Endothelial cell of umbilical vein (primary cell): ENCODE measurements at places on chromosomes 7 and 10. TPM values are rescaled to one million over a fixed set of nuclear protein-coding genes. Genes with fewer than 3 reads are reported as not detected.

Gene HOXA10
- total RNA-seq: 24.4 and 27.6 TPM in 2 replicates

Gene BMPER
- 0.13 and 0.32 TPM in 2 replicates for total RNA-seq

Gene HTR5A
- total RNA-seq: not detected in 2 replicates

Gene PLPP4
- total RNA-seq: 15.5 and 17.1 TPM in 2 replicates

Gene CD36
- total RNA-seq: 0.58 and 1.2 TPM in 2 replicates

Gene ABCB1
- 7.1 and 13.4 TPM in 2 replicates for total RNA-seq

Gene CRPPA
- 2.9 and 3.5 TPM in 2 replicates for total RNA-seq

Gene TLX1
- not detected in 2 replicates for total RNA-seq

Gene SGCE
- total RNA-seq: 53.3 and 57.7 TPM in 2 replicates

Gene SFTPD
- not detected in 2 replicates for total RNA-seq

Gene ATG9B
- total RNA-seq: not detected in 2 replicates

Gene ARHGEF5
- 0.88 and 1.5 TPM in 2 replicates for total RNA-seq

Gene PDE1C
- total RNA-seq: 2.9 and 3.1 TPM in 2 replicates

Gene CSGALNACT2
- 17.7 and 19.9 TPM in 2 replicates for total RNA-seq

Gene AGBL3
- total RNA-seq: 3.2 and 3.4 TPM in 2 replicates

Gene R3HCC1L
- total RNA-seq: 11.1 and 12.4 TPM in 2 replicates

Gene CDHR3
- total RNA-seq: 2.3 and 3.9 TPM in 2 replicates

Gene ADAM12
- total RNA-seq: 0.33 and 0.37 TPM in 2 replicates

Gene HMX3
- total RNA-seq: not detected in 2 replicates

Gene GLI3
- 24.9 and 30.3 TPM in 2 replicates for total RNA-seq

Gene SLC16A9
- not detected in 2 replicates for total RNA-seq

Gene EPHA1
- total RNA-seq: not detected in 2 replicates

Gene GIMAP4
- 168 and 174 TPM in 2 replicates for total RNA-seq

Gene MEOX2
- 45.1 and 47.8 TPM in 2 replicates for total RNA-seq

Gene CYP3A7
- total RNA-seq: not detected in 2 replicates

Gene FIGNL1
- total RNA-seq: 37.2 and 49.3 TPM in 2 replicates

Gene SMO
- total RNA-seq: 13.0 and 13.2 TPM in 2 replicates

Gene RPEL1
- not detected in 2 replicates for total RNA-seq

Gene GOLGA7B
- not detected in 2 replicates for total RNA-seq

Gene LAMTOR4
- 139 and 140 TPM in 2 replicates for total RNA-seq

Gene TRIP6
- 84.5 and 90.3 TPM in 2 replicates for total RNA-seq

Gene PIK3CG
- total RNA-seq: 4.9 and 6.2 TPM in 2 replicates

Gene UFSP1
- total RNA-seq: 0.93 and 1.6 TPM in 2 replicates

Gene EN2
- total RNA-seq: not detected in 2 replicates

Gene PDZD7
- 0.55 and 1.6 TPM in 2 replicates for total RNA-seq

Gene FAM25G
- not detected in 2 replicates for total RNA-seq

Gene TET1
- total RNA-seq: 1.3 and 1.5 TPM in 2 replicates

Gene MYOZ1
- not detected in 2 replicates for total RNA-seq

Gene LBX1
- not detected in 2 replicates for total RNA-seq

Gene TBXAS1
- 2.3 and 4.3 TPM in 2 replicates for total RNA-seq

Gene RADIL
- total RNA-seq: 1.0 and 2.5 TPM in 2 replicates

Gene SPDYE6
- not detected in 2 replicates for total RNA-seq

Gene DHX32
- 29.6 and 31.9 TPM in 2 replicates for total RNA-seq

Gene PRLHR
- total RNA-seq: not detected in 2 replicates

Gene DDX21
- total RNA-seq: 93.5 and 98.1 TPM in 2 replicates

Gene CPA5
- total RNA-seq: not detected in 2 replicates

Gene SCIN
- total RNA-seq: 0.69 TPM in 1 of 2 replicates, not detected in the other

Gene OR2A1
- total RNA-seq: not detected in 2 replicates

Gene AKR1C8
- not detected in 2 replicates for total RNA-seq

Gene MRLN
- total RNA-seq: not detected in 2 replicates

Gene FBXL13
- 4.6 and 5.2 TPM in 2 replicates for total RNA-seq

Gene MYO3A
- not detected in 2 replicates for total RNA-seq

Gene ZCWPW1
- 0.31 and 0.48 TPM in 2 replicates for total RNA-seq

Gene CHN2
- 3.2 and 5.0 TPM in 2 replicates for total RNA-seq

Gene SRRM3
- total RNA-seq: 4.8 and 5.4 TPM in 2 replicates

Gene AKR1B15
- total RNA-seq: not detected in 2 replicates
